ENCODE measurements at places on chromosomes 1 and 21.

DNA sequence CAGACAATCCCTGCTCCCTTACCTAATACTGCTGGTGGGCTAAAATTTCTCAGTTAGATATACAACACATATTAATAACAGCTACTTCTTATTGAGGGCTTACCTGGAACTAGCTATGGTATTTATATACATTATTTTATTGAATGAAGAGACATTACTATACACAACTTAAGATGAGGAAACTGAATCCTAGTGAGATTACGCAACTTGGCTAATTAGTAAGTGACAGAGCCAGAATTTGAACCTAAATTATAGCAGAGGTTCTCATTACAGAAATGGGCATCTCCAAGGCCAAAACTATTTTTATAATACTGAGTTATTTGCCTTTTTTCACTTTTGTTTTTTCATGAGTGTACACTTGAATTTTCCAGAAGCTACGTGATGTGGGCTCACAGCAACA is 44.5 kb upstream of the SMYD2 start:
- DNase-seq: no peak

GRCh38 chr1:204475656-204476432 is 18.8 kb downstream of the PIK3C2B start:
- no peak for DNase-seq

GRCh38 chr1:221698579-221699349 is 43.1 kb downstream of the DUSP10 start:
- DNase-seq: no peak

GRCh38 chr1:207962716-207963426 is 51.9 kb upstream of the CD34 start:
- peak; percentile 48 for DNase-seq

DNA sequence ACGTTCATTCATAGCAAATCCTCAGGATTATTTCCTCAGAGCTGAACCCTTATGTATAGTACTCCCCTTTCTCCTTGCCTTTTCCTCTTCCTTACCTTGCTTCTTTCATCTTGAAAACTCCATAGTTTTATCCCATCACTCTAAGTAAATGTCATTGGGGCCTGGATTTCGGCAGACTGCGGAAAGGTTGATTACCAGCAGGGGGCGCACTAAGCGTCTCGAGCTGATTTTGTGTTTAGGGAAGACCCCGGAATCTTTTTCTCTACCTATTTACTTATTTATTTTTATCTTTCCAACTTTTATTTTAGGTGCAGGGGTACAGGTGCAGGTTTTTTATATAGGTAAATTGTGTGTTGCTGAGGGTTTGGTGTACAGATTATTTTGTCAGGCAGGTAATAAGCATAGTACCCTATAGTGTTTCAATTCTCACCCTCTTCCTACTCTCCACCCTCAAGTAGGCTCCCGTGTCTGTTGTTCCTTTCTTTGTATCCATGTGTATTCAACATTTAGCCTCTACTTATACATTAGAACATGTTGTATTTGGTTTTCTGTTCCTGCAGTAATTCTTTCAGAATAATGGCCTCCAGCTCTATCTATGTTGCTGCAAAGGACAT is 11.4 kb upstream of the MTARC1 start:
- DNase-seq: peak; percentile 42

All from cardiac fibroblast (primary cell).